Inflammatory macrophage treated with lipopolysaccharide for 4 hours (primary cell): ENCODE measurements at places on chromosomes 5 and 9.

- DNase-seq, result no peak
These were observed 86.8 kb downstream of the CAMK4 start for GRCh38 chr5:111310711-111311620.

DNA sequence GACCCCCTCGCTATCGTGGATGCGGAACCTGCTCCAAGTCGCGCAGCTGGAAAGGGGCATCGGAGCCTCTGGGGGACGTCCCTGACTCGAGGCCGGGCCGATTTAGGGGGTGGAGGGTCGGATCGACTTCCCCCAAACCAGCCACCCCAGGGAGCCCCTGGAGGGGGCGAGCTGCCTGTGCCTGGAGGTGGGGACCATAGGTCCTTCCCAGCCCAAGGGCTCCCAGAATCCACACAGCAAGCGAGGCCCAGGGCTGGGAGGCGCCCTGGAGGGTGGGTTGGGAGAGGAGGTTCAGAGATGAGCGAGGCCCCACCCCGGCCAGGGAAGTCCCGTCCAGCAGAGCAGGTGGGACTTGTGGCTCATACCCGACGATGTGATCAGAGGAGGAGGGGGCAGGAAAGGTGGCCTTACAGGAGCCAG, 147.6 kb downstream of the GAPVD1 start:
- DNase-seq, result no peak

DNA sequence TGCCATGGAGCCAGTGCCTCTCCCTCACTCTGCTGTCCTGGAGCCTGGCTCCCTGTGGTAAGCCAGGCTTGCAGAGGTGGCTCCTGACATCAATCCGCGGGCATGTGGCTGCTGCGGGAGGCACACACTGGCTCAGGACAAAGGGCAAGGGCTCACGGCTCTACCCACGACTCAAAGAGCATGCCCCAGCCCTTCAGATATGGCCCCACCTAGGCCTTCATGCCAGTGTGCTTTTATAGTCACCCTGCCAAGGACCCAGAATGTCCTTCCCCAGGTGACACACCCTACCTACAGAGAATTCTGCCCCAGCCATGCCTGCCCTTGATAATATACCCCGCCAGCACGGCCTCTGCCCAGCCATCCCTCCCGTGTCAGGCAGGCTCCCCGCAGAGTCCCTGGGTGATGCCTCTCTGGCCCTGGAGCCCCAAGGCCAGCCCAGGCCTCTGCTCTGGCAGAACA, 1.6 kb downstream of the MGAT4B start:
- no peak for DNase-seq

- no peak for DNase-seq
These were observed 41.0 kb downstream of the RNF180 start for GRCh38 chr5:64206653-64207052.

DNA sequence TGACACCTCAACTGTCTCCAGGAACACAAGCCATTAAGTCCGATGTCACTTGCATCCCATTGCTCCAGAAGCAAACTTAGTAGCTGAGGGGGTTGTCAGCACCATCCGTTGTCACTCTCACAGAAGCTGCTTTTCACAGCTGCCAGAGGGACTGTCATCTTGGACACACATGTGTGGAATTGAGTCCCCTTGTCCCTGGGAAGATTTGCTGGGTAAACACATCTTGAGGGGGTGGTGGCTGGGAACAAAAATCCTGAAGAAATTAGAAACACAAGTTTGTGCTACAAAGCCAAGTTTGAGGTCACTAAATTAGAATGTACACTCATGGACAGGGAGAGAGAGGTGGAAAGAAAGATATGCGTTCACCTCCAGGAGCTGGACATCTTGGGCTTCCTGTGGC, 55.2 kb upstream of the ADRA1B start:
- DNase-seq, result no peak

DNA sequence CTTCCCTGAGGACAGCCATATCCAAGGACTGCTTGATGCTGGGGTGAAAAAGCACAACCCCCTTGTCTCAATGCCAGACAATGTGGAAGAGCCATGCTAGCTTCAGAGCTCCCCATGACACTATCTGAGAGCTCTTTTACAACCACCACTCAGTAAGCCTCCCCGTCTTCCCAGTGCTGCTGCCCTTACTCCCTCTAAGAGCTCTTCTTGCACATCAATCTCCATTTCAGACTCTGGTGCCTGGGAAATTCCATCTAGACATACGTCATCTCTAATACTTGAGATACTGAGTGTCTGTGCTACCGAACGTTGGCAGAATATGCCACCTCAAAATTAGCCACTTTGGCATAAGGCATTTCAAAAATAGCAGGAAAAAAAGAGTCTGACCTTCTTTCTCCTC, 94.5 kb downstream of the EDIL3 start:
- no peak for DNase-seq

- DNase-seq, result no peak
These were observed 102.5 kb downstream of the SREK1 start for GRCh38 chr5:66246608-66247007.

DNA sequence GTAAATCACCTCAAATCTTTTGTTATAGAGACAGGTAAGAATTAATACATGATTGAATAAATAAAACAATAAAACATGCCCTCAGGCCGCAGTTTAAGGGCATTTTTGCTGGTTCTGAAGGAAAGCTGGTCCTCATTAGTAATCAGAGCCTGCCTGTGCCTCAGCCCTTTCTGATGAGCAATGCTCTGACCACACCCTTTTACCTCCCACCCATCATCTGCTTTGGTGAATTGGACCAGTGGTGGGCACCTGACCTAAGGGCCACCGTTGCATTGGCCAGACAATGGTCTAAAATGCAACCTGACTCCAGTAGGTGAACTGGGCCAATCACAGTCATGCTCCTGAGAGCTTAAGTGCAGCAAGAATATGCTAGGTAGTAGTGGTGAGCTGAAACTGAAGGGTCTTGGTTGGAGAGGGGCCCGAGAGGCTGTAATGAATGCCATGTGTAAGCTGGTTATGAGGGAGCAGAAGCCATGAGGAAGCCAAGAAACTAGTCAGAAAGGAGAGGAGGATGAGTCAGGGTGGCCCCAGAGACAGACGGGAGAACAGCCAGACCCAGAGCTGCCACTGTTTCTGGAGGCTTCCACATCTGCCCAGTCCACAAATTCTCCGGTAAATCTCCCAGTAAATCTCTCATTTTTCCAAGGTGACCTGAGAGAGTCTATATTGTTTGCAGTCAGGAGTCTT, 45.5 kb upstream of the ZSWIM6 start:
- peak; percentile 43 for DNase-seq

GRCh38 chr9:27276193-27277030, 20.5 kb downstream of the EQTN start:
- DNase-seq, result peak; percentile 50

DNA sequence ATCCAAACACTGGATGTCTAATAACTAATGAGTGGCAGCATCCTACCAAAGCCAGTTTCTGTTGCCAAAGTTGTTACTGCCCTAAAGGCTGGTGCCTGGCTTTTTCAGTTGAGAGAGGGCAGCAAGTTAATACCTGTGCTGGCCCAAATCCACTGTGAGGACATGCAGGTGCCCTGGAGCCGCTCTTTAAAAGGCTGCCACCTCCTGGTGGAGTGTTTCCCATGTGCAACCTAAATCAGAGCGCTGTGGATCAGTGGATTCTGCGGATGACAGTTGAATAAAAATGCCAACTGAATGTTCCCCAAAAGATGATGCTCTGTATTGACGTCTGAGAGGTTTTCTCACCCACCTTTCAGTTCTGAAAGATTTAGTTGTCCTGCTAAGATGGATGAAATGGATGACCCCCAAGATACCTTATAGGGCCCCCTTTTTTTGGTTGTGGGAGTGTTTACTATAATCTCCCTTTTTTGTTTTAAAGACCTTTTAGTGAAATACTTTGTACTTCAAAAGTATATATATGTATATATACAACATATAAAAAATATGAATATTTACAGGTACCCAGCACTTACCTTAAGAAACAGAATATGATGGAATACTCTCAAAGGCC, 146.4 kb downstream of the EGFLAM start:
- no peak for DNase-seq

DNA sequence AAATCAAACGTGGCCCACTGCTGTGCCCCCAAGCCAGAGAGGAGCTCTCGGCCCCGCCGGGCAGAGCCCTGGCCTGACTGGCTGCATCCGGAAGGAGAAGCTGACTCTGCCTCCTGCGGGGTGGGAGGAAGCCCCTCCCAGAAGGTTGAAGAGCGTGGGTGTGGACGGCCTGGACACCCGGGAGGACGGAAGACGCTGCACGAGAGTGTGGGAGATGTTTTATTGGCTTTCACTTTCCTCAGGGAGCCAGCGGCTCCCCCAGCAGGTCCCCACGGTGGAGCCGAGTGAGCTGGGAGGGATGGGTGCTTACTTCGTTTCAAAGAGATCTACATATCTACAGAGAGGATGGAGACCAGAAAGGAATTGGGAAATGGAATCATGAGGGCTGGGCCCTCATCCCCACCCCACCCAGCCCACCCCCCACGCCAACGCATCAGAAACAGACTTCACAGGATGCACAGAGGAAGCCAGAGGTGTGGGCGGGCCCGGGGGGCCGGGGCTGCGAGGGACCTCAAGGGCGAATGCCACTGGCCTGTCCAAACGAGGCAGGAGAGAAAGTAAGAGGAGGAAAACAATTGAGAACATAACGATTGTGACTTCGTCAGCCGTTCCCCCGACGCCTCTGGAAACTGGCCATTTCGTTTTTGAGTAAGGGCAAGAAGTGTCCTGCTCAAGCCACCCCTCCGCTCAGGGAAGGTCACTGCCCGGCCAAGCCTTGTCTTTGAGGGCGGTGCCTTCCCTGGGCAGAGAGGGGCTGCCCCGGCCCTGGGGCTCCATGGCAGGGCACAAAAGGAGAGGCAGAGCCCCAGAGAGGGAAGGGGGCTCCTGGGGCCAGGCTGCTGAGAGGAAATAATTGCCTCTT, 32.1 kb downstream of the FAM163B start:
- peak; percentile 69 for DNase-seq

DNA sequence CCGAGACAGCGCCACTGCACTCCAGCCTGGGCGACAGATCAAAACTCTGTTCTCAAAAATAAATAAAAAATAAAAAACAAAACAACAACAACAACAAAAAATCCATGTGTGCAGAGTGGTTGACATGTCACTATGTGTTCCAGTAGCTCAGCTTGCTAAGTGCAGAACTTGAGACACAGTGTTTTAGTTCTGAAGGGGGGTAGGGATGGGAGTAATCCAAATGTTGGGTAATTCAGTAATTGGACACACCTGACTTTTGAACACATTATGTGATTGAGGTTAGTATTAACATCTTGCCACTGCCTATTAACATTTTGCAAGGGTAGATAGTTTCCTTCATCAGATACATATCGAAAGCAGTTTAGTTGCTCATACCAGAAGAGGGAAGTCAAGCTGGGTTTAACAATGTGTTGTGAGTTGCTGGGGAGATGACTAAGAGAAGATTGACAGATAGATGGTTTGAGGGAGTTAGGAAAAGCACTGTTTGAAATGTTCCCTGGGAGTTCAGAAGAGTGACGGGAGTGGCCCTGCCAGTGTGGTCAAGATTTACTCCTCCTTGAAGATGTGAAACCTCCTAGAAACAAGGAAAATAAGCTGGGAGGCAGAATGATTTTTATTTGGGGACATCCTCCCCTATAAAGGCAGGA, 928 bp downstream of the HACD4 start:
- peak; percentile 94 for DNase-seq

DNA sequence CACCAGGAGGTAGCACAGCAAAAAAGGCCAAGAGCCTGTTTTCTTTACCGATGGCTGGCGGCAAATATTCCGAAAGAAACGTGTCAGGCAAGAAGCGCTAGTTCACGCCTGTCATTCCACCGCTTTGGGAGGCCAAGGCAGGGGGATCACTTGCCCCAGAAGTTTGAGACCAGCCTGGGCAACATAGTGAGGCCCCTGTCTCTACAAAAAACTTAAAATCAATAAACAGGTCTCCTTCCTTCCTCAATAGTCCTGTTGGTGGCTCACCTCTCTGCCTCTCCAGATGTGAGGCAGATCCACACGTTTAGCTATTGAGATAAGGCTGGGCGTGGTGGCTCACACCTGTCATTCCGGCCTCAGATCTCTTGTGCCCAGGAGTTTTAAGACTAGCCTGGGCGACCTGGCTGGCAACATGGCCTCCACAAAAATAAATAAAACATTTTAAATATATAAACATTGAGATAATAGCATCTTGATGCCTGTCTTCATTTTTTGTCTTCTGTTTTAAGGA, 1.3 kb upstream of the TMEM250 start:
- DNase-seq, result no peak

- no peak for DNase-seq
These were observed 243.9 kb upstream of the ATP10B start for GRCh38 chr5:161095953-161096352.

DNA sequence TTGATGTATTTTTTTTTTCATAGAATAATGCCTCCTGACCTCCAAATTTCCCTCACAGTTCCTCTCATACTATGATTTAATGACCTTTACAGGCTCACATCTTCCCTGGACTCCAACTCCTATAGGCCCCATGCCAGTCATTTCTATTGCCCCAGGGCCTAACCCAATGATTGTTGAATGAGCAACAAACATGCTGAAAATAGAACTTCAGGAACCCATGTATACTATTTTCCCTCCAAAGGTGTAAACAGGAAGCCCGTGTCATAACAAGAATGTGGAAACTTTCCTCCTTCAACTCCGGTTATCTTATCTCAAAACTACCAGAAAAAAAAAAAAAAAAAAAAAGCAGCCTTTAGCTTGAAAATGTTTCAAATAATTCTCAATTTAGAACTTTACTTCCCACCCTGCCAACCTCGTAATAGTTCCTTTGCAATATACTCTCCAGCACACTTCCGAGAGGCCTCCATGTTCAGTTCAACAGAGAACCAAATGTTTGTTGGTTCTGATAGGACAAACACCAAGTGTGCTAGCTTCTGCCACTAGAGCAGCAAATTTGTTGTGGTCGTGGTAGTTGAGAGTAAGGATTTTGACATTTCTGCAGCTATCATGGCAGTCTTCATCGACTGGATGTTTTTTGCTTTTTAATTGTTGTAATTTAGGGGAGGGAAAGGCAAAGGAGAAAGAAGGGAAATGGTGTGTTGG, 25.8 kb downstream of the TRPM6 start:
- no peak for DNase-seq

GRCh38 chr9:16221366-16221765, 649.1 kb downstream of the BNC2 start:
- no peak for DNase-seq

DNA sequence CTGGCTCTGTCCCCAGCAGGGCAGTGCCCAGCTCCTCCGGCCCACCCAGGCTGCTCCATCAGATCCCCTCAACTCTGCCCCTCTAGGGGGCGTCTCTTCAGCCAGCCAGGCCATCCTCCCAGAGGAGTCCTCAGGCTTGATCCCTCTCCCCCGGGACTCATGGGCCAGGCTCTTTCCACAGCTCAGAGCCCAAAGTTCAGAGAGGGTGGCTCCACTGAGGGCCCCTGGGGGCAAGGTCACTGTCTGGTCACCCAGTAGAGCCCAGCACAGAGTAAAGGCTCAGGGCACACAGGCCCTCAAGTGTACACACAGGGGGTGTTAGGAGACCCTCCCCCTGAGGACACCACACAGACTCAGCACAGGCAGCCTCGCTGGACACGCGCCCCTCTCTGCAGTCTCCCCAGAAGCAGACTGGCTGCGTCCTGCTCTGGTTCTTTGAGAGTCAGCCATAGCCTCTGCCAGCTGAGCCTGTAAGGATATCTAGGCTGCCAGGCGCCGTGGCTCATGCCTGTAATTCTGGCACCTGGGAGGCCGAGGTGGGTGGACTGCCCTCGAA, 64.8 kb downstream of the PAX5 start:
- DNase-seq, result no peak

GRCh38 chr5:134540747-134541733, 15.6 kb downstream of the JADE2 start:
- DNase-seq, result no peak
